Hematopoietic multipotent progenitor cell (in vitro differentiated cells): ENCODE measurements at places on chromosomes 2 and 18.

DNA sequence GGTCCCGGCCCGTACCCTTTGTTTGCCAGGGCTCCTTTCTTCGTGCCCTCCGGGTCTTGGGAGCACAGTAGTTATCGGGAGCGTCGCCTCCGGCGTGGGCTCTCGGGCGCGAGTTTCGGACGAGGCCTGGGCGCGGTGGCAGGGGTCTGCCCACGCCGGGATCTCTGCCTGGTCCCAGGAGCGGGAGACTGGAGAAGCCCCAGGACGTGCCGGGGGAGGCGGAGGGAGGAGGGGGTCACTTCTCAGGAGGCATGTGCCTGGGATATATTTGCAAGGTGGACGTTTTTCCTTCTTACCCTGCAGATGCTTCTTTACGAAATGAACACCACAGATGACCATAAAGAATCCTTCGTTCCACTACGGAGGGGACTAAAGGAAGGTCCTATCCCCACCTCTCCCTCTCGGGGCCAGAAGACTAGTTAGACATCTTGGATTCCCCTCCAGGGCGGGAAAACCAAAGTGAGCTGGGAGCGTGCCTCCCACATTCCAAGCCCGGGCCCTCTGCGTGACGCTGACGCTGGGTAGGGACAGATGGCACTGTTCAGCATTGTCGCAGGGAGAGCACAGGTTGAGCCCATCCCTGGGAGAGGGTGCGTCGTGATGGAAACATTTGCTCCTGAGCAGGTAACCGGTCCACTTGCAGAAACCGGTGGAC lies 483 bp upstream of the FHL2 start:
- no peak for DNase-seq

DNA sequence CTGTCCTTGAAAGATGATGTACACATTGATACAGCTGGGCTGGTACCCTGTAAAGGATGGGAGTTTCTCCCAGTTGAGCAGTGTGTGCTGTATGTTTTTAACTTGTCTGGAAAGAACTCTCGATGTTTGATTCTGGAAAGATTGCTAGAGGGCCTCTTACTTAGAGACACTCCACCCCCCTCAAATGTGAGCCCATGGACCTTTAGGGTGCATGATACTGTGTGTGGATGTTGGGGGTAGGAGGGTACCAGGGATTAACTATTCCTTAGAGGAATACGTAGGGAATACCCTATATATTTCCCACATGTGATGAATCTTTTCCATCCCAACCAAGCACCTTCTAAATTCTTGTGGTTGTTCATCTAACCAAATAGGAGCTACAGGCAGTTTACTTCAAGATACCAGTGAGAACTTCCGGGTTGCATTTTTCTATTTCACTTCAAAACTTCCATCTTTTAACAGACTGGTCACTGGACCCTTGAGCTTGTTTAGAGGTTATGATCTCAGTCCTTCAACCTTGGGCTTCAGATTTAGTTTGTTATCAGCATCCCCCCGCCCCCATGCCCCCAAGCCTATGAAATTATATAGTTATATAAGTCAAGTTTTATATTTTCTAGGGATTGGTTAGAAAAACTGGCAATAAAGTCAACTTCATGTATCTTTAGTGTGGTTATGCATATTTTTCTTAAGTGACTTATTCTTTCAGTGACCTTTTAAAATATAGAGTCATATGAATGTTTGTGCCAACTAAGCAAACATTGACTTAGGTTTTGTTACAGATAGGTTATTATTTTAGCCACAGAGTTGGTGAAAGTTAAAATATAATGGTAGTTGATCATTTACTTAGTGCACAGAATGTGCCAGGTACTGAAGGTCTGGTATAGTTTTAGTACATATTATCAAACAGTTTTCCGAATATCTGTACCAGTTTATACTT lies 18.2 kb downstream of the AFTPH start:
- no peak for DNase-seq

GRCh38 chr2:239132156-239132709 lies 268.6 kb downstream of the HDAC4 start:
- DNase-seq = no peak

- no peak for DNase-seq
Measured at GRCh38 chr18:66440433-66440832, 163.5 kb downstream of the CDH19 start.

DNA sequence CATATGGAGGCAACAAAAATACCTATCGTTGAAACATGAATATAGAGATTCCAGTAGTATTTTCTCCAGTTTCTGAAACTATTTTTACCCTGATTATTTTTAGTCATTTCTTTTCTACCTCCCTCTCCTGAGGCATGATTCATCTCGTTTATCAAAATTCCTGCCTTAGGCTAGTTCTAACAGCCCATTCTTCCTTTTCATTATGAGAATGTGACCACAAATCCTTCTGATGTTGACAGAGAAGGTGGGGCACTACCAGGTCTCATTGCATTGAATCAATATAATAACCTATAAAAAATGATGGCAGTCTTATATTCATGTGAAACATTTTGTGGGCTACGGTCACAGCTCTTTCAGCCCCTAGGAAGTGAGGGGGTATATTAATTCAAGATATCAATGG lies 406.5 kb upstream of the UBE2E3 start:
- DNase-seq = no peak

DNA sequence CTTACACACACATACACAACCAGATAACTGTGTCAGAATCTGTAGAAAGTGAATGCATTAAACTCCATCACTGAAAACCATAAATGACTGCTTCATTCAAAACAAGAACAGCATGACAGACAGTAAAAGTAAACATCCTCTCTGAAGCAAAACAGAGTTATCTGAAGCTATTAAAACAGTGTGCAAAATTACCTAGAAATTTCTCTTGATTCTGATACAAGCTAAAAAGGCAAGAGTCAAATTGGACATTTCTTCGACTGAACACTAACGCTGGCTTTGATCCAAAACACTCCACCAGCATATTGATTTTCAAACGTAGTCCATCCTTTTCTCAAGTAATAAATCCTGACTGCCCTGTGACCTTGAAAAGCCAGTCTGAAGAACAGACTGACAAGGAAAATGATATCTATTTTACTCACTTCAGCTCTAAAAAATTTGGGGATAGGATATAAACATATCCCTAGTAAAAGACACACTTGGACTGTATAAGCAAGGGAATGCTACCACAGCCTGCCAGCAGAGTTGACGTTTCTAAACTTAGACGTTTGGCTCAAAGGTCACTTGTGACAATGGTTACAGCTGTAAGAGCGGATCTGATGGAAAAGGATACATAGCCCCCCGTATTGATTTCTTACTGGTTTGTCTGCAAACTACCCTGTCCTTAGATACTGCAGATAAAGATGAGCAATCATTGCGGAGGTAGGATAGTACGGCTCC lies 128.9 kb upstream of the ITGB6 start:
- DNase-seq = no peak

GRCh38 chr2:131132729-131133128 lies 27.6 kb downstream of the PLEKHB2 start:
- DNase-seq = no peak

DNA sequence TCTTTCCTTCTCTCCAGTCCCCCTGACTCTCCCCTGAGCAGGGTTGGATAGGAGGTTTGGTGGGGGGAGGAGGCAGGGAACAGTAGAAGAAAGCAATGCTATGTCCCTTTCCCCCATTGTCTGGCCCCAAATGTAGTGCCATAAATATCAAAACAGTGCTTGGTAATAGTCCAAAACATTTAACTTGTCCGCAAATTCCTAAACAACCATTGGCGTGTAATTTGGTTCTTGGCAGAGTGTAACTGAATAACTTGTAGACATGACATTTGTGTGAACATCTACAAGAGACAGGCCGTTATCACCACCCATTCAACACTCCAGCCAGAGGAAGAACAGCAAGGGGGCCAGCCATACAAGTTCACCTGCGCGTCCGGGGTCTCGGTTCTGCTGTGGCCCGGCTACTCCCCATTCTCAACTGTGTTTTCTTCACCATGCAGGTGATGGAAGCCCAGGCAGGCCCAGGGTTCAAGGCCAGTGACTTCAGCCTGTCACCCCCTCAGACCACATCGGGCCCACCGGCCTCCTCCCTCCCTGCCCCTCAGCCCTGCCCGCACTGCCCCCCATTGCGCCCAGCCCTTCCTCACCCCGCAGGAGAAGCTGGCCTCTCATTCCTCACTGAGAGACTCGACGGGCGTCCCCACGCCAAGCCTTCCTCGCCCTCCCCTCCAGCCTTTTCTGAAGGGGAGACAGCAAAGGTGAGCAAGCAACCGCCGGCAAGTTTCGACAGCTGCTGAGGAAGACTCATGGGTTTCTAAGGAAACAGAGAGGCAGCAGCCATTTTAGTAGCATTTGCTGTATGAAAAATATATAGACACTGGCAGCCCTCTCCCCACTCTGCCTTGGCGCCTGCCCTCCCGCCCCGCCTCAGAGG lies 699 bp upstream of the RAPGEF4 start:
- no peak for DNase-seq

DNA sequence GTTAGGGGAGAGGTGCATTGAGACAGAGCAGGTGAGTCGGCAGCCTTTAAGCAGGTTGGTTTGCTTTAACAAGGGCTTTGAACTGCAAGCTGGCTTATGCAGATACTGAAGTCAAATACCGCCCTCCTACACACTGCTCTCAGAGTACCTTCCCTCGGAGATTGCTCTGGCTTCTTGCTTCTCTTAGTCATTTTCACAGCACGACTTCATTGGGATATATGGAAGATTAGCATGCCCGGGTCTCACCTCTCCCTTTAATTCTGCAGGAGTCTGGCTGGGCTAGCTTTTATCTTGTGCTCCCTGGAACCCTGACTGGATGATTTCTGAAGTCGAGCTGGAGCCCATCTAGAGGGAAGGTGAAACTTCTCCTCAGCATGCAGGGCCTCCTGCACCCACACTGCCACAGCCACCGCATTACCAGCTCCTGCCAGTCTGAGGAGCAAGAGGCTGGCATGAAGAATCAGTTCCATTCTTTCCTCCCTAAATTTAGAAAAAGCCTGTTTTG lies 395.5 kb upstream of the HNRNPA3 start:
- no peak for DNase-seq

DNA sequence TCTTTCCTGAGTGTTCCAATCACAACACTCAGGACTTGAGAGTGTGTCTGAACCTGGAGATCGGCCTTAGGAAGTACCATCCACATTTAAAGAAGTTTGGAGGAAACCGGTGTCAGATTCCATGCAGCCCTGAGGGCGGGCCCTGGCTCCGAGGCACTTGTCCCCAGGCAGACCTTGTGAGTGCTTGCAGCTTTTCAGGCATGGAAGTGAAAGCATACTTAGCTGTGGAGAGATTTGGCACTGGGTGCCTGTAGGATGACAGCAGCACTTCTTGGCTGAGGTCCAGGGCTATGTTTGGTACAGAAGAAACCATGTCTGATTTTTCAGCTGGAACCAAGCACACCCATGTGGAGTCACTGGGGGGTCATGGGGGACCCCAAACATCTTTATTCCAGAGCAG lies 230.8 kb downstream of the SEPTIN10 start:
- peak; percentile 46 for DNase-seq

DNA sequence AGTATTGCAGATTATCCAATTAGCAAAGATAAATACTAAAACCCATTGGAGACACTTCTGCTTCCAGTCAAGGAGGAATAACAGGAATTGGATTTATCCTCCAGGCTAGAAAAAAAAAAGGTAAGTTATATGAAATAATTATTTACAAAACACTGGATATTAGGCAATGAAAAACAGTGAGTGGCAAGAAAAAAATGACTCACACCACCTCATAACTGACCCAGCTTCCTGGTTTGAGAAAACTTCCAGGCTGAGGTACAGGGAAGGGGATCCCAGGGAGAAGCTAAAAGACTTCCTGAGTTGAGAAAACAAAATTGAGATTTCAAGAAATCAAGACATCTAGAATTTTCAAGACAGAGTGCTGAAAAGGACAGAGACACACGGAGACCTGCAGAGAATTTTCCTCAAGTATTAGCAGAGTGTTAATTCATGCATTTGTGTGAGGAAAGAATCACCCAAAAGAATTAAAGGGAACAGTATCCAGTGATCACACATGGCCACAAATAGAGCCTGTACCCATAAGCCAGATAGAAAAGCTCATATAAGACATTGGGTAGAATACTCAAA lies 17.4 kb downstream of the SRD5A2 start:
- no peak for DNase-seq

GRCh38 chr18:23992089-23992940 lies 22.2 kb upstream of the TTC39C start:
- DNase-seq = no peak
